ENCODE measurements at places on chromosomes 6 and 20.

DNA sequence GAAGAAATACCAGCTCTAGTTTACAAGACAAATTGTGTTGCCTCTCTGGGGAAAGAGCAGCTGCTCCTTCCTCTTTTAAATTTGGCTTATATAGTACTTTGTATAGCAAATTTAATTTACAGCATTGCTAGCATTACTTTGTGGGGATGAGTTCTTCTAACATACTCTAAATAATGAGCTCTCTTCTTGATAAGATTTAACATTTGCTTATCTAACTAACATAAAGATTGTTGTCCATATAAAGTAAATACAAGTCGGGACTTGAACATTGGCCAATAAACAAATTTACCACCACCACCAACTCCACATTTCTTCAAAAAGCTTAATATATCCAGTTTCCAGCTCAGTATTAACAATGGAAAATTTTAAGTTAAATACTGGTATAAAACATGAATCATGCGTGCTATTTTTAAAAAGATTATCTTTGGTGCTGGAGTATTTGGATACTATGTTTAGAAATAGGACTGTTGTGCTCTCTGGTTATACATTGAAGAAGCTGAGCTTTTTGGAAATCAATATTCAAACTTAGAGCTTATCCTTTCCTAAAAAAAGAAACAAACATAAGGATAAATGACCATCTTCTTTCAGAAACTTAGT is 1146.9 kb upstream of the GJE1 start:
- DNase-seq: no peak

DNA sequence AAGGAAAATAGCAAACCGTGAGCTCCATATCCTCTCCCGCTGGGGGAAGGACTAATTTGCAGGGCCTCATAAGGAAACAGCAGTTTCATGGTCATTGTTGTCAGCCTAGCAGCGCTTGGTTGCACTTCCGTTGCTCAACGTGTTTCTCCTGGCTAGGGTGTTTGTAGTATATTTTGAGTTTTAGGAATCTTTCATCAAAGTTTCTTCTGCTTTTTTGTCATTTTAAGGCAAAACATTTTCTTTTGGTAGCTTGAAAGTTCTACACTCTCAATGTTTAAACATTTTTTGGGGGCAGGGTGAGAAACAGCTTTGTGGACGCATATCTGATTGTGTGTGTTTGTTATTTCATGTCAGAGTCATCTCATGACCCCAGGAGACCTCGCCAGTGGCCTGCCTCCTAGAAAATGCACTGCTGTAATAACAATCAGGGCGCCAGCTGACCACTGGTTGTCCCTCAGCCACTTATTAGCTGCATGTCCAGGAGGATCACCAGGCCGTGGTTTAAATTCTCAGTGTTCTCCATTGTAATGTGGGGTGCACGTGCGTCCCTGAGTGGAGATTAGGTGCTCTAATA is 20.6 kb downstream of the JARID2 start:
- DNase-seq: peak; percentile 93

GRCh38 chr20:63134201-63134612 is 81.7 kb downstream of the YTHDF1 start:
- DNase-seq: peak; percentile 1

DNA sequence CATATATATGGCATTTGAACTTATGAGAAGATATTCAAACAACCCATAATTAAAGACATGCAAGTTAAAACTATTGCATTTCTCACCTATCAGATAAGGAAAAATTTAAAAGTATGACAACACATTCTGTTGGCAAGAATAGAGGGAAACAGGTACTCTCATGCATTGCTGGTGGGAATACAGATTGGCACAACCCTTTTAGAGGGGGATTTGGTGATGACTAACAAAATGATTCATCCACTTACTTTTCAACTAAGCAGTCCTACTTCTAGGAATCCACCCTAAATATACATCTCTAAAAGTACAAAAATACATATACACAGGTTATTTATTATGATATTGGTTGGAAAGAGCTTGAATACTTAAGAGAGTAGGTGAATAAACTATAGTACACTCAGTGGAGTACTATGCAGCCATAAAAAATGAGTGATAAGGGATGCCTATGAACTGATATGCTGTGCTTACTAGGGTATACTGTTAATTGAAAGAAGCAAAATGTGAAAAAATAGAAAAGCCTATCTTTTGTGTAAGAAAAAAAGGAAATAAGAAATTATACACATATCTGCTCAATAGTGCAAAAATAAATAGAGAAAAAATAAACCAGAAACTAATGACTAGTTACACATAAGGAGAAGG is 42.2 kb downstream of the ADAT2 start:
- no peak for DNase-seq

DNA sequence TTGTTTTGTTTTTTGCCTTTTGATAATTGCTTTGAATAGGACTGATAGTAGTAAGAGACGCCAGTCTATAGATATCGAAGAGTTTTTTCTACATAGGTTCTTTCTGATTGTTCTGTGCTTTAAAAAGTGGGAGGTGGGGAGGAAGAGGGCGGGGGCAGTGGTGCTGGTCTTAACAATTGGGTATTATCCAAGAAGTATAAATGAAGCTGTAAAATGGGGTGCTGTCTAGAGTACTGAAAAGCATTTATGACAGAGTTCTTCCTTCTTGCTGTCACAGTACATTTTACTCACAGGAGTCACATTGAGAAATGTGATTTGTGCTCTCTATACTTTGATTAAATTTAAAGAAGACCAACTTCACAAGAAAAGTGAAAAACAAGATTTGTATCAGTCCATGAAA is 41.0 kb downstream of the MAPK14 start:
- no peak for DNase-seq

- no peak for DNase-seq
Observed at GRCh38 chr20:3134151-3134550, 25.5 kb downstream of the FASTKD5 start.

- DNase-seq: no peak
Observed at GRCh38 chr6:143863771-143864170, 503 bp upstream of the ZC2HC1B start.

- DNase-seq: peak; percentile 50
Observed at GRCh38 chr20:39338469-39339376, 376.6 kb downstream of the DHX35 start.

DNA sequence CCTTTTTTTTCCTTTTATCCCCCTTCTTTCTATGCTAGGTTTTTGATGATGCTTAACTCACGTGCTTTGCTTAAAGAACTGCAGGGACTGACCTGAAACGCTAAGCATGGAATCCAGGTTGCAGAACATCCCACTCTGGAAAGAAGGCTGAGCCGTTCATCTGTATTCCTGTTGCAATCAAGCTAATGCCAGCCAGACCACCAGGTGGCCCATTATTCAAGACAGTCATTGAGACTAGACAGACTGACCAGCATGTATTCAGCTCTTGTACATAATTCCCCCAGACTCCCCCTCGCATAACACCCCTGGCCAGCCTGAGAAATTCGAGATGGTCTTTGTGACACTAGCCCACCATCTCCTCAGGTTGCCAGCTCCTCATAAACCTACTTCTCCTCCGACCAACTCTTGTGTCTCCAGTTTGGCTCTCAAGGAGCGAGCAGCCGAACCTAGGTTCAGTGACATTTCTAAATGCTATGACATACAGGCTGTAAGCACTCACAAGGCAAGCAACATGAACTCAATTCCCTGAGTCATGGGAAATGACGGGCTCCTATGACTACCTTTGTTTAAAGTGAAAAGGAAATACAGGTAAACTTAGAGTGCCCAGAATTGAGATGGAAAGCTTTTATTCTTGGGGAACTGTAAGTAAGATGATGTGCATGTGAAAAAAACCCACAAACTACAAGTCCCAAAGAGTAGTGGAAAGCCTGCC is 309.3 kb upstream of the CDYL start:
- no peak for DNase-seq

- no peak for DNase-seq
Observed at GRCh38 chr6:33794910-33795623, 6.1 kb upstream of the LEMD2 start.

DNA sequence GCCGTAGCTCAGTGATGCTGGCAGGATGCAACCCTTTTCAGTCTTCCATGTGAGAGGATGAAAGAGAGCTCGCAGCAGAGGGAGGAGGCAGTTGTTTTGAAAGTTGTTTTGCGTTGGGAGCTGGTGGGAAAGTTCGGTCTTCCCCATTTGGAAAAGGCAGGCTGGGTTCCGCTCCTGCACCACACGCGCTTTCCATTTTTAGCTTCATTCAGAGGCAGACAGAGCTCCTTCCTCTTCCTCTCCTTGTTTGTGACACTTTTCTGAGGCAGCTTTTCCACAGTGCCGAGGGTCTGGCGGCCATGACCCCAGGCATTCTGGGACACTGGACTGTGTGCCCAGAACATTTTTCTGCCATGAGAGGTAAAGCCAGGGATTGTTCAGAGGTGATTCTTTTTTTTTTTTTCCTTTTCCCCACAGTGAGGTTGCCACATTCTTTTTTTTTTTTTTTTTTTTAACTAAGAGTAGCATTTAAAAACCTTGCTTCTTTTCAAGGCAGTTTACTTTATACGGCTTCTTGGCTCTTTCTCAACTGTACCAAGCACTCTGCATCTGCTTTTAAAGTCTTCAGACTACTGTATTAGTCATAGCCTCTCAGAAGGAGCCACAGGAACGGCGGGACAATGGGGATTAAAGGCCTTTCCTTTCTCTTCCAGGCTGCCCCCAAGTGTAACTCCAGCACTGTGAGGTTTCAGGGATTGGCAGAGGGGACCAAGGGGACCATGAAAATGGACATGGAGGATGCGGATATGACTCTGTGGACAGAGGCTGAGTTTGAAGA is 1.6 kb downstream of the PRDM1 start:
- no peak for DNase-seq

DNA sequence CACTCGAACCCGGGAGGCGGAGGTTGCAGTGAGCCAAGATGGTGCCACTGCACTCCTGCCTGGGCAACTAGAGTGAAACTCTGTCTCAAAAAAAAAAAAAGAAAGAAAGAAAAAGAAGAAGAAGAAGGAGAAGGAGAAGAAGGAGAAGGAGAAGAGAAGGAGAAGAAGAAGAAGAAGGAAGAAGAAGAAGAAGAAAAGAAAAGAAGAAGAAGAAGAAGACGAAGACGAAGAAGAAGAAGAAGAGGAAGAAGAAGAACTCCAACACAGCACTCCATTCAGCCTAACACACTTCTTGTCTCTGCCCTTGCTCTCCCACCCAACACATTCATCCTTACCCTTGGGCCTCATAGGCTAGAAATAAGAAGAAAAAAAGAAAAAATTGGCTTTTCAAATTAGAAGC is 6.9 kb downstream of the ZFP57 start:
- DNase-seq: no peak

DNA sequence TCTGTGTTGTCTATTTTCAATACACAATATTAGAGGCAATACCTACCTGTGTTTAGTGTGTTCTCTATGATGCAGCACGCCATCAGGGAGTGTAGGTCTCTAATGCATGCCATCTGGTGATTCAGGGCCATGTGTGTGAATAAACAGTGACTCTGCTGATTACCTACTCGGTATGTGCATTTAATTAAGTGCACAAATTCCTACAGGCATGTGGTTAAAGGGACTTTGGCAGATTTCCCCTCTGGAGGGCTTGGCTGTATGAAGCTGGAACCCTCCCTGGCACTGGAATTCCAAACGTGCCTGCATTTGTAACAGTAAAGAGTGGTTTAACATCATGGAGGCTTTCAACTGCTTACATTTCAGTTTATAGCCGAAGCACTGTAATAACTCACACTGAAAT is 401.5 kb upstream of the SASH1 start:
- DNase-seq: no peak

GRCh38 chr6:81753711-81754577 is 1.5 kb upstream of the TENT5A start:
- DNase-seq: peak; percentile 90

GRCh38 chr6:92806254-92806653 is 613.1 kb downstream of the EPHA7 start:
- no peak for DNase-seq

GRCh38 chr20:31708736-31709534 is 13.7 kb downstream of the BCL2L1 start:
- no peak for DNase-seq

- peak; percentile 53 for DNase-seq
Observed at GRCh38 chr6:31609519-31610406, 5.3 kb upstream of the AIF1 start.

DNA sequence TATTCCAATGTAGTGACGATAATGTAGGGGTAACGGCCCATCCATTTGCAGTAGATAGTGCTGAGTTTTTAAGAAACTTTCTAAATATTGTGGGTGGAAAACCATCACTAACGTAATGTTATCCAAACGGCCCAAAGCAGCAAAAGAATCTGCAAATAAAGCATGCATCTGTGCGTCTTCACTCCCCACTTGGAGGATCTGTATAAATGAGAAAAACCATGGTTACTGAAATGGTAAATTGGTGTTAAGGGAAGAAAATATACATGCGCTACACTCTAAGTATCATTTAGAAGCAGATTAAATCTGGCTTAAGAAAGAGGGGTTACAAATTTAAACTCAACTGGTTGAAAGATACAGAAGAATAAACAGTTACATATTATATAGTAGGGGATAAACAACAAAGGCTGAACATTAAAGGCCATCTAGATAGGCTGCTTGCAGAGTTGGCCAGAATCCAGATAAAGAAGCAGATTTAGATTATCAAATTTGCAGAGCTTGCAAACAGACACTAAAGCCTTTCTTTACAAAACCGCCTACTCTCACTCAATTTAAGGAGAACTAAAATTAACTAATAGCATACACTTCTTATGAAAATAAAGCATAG is 93.3 kb downstream of the SESN1 start:
- DNase-seq: peak; percentile 18

GRCh38 chr6:116106146-116106545 is 5.5 kb downstream of the NT5DC1 start:
- DNase-seq: peak; percentile 35

GRCh38 chr6:84798257-84798656 is 33.9 kb upstream of the TBX18 start:
- DNase-seq: no peak

- DNase-seq: no peak
Observed at GRCh38 chr20:53738039-53738944, 144.7 kb upstream of the ZNF217 start.

GRCh38 chr20:53524589-53525312 is 68.9 kb downstream of the ZNF217 start:
- DNase-seq: no peak

DNA sequence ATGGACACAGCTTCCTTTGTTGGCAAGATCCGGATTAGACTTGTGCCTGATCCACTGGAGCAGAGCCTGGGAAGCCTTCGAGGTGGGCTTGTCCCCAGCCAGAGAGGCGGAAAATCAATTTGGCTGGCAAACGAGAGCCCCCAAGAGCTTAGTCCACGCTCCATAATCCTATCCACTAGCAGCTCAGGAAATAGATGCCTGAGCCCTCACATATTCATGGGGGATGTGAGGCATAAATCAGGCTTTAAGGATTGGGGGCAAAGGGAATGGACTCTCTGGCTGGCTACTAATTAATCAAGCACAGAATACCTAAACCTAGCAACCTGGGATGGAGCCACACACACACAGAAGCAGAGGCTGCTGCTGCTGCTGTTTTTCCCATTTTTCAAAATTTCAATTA is 137.9 kb downstream of the PKHD1 start:
- no peak for DNase-seq
